ENCODE measurements at places on chromosomes 4 and X. TPM values are rescaled to one million over a fixed set of nuclear protein-coding genes. Genes with fewer than 3 reads are reported as not detected.

The UCP1 gene
- 0.12 TPM for polyA plus RNA-seq

The PPEF2 gene
- polyA plus RNA-seq: not detected

The GPRIN3 gene
- 7.1 TPM for polyA plus RNA-seq

The TMPRSS11D gene
- not detected for polyA plus RNA-seq

The FSTL5 gene
- polyA plus RNA-seq: 0.59 TPM

The CT47B1 gene
- not detected for polyA plus RNA-seq

The SMIM31 gene
- polyA plus RNA-seq: not detected

The NDNF gene
- polyA plus RNA-seq: 2.6 TPM

The ZNF630 gene
- polyA plus RNA-seq: 2.2 TPM

The KCND1 gene
- 3.1 TPM for polyA plus RNA-seq

The P2RY8 gene
- 0.09 TPM for polyA plus RNA-seq

The FGD1 gene
- polyA plus RNA-seq: 29.9 TPM

The MGAT4D gene
- polyA plus RNA-seq: not detected

The ARAF gene
- polyA plus RNA-seq: 87.3 TPM

The ASMT gene
- polyA plus RNA-seq: not detected

The RPS6KA6 gene
- polyA plus RNA-seq: 1.4 TPM

The TREX2 gene
- not detected for polyA plus RNA-seq

Data from cardiac muscle cell (in vitro differentiated cells and primary cell).